ENCODE measurements at places on chromosomes 2 and 18.

DNA sequence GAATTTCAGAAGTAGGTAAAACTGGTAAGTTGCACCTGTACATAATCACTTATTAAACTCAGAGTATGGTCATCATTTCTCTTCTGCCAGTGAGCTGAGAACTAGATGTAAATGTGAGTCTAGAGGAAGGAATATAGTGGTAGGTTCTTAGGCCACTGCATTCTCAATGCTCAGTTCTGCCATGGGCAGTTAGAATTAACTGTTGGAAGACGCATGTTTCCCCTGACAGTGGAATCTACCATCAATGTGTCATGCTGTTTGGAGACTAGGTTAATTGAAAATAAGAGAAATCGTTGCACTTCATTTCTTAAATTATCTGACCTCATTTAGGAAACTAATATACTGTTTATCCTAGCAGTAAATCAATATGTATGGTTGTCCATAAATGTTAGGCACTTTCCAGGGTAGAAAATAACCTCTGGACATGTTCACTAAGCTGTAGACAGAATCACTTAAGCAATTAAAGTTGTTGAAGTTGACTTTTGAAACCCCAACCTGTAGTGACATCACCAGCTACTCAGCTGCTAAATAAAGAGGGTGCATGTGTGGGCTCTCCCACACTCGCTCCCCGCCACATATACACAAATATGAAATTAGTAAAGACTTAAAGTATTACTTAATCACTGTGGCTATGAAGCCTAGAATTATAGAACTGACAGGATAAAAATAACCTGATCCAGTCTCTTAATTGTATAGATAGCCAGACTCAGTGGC is 91.5 kb upstream of the NOSTRIN start:
- no peak for DNase-seq

GRCh38 chr2:1654696-1655374 is 89.5 kb downstream of the PXDN start:
- DNase-seq = no peak

DNA sequence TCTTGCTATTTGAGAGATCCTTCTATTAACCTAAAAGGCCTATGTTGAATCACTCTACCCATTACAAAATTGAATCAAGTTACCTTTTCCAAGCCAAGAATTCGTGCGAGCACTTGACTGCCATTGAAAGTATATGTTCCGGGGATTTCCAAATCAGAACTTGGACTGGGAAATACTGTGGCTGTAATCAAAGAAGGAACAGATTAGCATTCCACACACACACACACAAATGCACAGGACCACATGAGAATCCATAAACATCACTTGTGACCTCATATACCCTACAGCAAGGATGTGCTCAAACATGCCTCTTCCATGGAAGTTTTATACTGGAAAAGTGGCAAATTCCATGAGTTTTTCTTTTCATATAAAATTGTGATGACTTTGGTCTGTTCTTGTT is 86.0 kb downstream of the ABCA12 start:
- no peak for DNase-seq

- DNase-seq = no peak
Measured at GRCh38 chr2:15788455-15788829, 151.9 kb upstream of the MYCN start.

DNA sequence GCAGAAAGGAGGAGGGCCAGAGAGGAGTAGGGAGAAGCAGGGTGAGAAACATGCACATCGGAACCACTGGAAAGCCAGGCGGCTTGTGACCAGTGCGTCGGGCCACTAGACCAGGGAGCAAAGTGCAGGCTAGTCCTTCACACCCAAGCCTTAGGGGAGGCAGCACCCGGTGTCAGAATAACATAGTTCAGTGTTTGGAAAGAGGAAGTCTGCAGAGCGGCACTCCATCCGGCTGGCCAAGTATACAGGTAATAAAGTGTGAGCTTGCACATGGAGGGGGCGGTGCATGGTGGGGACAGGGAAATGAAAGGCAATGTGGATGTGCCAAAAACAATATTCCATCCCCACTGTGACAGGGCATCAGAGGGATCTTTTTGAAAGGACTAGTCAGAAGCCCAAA is 69.7 kb downstream of the ZNF521 start:
- DNase-seq = no peak

DNA sequence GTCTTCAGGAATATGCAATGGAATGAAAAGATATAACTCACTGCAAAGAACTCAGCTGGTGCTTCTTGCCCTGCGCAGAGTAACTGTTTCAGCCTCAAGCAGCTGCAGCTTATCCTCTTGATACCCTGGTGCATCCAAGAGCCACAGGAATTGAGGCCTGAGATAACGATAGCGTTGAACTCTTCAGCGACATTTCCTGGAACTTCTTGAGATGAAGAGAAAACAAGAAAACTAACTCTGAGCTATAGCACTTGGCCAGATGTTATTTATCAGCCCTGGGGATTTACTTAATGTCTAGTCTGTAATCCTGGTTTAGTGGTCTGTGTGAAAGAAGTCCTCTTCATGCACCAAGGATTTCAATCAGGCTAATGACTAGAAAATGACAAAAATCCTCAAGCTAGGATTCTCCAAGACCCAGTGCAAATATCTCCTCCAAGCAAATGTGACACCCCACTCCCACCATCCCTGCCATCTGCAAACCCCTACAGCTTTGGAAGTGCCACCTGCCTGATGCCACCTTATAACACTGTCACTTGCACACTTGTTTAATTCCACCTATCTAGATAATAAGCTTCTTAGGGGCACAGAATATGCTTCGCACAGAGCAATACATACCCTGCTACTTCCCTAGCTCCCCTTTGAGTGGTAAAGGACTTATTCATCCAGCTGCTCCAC is 40.6 kb downstream of the EHD3 start:
- DNase-seq = no peak
